Activated T-helper 1 cell treated with anti-CD3 and anti-CD28 coated beads, Interleukin-12 subunit alpha, Interleukin-12 subunit beta, Interleukin-2, Interleukin-4 antibody, amounts not matched to agents 30 ng/mL and 10 ng/mL and 1 ng/mL, durations not matched to agents 14 hours and 24 hours and 36 hours (primary cell): ENCODE measurements at places on chromosomes 12 and 14.
A peak's percentile ranks its signal among the peaks of the same experiment; 100 is the strongest.

DNA sequence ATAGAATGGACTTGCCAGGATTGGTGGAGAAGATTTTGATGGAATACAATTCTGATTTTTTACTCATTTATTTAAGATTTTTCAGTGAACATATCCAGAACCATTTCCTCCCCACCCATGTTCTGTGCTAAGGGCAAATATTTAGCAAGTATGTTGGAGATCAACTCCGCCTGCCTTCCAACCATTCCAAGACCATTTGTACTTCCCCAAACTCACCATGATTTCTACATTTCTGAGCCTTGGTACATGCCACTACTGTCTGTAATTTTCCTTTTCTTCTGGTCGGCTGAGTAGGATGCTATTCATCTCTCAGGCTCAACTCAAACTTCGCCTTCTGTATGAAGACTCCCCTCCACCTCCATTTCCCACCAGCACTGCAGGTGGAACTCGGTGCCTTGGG lies 150.6 kb downstream of the NTF3 start:
- no peak for DNase-seq

DNA sequence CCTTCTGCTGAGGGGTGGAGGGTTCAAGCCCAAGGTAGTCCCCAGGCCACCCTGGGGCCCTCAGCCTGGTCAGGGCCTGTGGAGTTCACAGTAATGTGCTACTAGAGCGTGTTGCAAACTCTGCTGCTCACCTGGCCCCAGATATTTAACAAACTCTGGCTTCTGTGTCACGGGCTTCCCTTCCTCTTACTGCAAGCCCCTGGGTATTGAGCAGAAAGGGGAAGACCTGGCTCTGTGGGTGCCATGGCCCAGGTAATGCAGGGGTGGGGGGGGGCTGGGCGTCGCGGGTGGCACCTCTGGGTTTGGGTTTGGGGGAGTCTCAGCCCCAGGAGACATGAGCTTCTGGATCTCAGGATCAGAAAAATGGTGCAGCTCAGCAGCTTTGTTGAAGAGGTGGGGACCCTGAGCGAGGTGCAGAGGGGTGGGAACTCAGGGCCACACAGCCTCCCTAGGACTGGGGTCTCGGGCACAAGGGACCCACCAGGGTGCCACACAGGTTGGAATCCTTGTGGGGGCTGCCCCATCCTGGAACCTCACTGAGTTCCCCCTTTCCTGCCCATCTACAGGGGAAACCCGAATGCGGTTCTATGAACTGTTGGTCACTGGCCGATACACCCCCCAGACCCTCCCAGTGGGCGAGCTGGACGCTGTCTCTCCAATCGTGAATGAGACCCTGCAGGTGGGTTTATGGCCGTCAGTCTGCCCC lies 4.0 kb downstream of the SETD1B start:
- DNase-seq: no peak

- no peak for DNase-seq
Observed at GRCh38 chr14:32565256-32565655, 236.2 kb downstream of the AKAP6 start.

DNA sequence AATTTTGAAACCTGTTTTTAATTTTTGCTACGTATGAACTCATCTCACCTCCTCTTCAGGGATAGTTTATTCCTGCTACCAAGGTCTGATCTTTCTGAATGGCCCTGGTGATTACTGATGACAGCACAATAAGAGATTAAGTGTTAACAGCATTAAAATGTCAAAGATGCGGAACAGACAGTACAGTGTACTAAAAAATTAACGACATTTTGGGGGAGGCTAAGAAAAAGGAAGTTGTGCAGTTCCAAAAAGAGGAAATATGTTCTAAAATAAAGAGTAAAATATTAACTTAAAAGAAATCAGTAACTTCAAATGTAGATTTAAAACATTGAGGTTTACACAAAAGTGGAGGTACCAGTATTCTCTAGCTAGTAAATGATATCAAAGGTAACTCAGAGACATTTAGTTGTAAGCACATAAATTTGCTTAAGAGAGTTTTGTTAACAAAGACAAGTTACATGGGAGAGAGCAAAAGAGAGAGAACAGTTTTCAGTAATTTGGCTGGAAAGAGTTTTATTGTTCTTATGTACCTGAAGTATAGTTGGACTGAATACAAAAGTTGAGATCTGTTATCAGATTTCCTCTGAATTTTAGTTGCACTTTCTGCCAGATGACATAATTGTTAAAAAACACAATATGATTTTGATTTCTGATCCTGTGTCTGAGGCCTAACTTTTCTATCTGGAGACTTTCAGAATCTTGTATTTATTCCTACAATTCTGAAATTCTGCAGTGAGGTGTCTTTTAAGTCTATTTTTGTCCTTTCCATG lies 4.2 kb upstream of the CLECL1 start:
- no peak for DNase-seq

GRCh38 chr14:68843471-68844209 lies 50.8 kb upstream of the ZFP36L1 start:
- peak; percentile 56 for DNase-seq

DNA sequence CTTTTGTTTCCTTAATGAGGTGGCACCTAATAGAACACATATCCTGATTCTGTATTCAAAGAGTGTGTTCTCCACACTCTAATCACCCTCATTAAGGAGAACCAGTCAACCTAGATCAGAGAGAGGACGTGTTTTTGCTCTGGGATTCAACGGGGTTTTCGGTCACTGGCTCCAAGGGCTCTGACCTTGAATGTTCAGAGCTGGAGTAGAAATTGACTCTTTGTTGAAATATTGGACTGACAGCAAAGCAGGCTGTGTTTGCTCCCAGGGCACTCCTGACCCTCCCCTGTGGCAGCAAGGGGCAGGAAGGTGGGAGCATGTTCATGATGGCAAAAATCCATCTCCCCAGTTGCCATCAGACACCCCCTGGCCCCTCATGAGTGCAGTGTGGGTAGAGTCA lies 1193.0 kb downstream of the AACS start:
- DNase-seq: no peak

- no peak for DNase-seq
Observed at GRCh38 chr12:99859126-99859525, 125.6 kb downstream of the ANKS1B start.

DNA sequence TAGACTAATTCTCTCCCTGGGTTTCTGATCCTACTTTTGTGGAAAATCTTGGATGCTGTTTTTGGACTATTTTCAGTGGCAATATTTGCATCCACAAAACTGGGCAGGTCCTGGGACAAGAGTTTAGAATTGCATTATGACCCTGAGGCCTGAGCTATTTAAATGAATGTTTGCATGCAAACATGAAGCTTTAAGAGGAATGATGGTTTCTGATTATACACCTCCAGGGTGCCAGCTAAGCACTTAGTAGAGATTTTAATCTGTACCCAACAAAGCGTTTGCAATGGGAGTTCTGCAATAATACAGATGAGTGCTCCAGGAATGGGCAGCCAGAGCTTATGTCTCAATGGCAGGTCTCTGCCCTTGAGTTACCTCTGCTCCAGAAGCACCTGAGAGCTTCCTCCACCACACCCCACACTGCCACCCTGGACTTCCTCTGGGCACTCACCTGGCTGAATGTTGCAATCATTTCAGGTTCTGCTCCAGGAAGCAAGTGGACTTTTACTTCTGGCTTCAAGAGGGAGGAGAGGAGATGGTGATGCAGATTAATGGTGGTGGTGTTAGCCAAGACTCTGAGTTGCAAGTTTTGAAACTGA lies 6.0 kb upstream of the SPTLC2 start:
- no peak for DNase-seq

DNA sequence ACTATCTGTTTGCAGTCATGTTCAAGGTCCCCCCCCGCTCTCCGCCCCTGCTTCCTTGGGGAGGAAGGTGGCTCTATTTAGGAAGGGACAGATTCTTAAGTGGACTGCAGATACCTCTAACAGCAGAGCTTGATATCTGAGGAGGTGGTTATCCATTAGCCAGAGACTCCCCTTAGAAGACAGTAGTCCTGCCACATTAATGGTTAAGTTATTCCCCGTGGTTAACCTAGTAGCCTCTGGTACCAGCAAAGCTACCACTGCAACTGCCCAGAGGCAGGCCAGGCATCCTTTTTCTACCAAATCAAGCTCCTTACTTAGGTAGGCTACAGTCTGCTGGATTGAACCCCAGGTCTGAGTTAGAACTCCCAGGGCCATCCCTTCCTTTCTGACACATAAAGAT lies 162.1 kb upstream of the AVPR1A start:
- no peak for DNase-seq

- DNase-seq: no peak
Observed at GRCh38 chr14:25097120-25097519, 47.2 kb upstream of the STXBP6 start.

DNA sequence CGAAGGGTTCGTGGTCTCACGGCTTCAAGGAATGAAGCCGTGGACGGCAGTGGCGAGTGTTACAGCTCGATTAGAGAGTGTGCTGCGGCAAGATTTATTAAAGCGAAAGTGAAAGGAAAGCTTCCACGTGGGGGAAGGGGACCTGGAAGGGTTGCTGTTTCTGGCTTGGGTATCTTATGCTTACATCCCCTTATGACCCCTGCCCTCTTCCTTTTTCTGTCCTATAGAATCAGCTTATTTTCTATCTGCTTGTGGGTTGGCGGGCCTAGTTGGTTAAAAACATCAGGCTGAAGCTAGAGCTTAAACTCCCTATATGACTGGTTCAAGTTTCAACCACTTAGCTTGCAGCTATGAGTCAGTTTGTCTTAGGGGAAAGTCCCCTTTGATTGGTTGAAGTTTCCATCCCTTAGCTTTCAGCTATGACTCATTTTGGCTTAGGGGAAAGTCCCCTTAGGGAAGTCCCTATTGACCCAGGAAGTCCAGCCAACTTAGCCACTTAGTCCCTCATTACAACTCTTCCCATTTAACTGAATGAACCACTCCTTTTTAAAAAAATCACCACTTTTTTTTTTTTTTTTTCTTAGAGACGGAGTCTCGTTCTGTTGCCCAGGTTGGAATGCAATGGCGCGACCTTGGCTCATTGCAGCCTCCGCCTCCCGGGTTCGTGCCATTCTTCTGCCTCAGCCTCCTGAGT lies 1494.7 kb upstream of the TMEM132C start:
- peak; percentile 20 for DNase-seq

- no peak for DNase-seq
Observed at GRCh38 chr12:132600048-132601032, 10.0 kb downstream of the LRCOL1 start.

DNA sequence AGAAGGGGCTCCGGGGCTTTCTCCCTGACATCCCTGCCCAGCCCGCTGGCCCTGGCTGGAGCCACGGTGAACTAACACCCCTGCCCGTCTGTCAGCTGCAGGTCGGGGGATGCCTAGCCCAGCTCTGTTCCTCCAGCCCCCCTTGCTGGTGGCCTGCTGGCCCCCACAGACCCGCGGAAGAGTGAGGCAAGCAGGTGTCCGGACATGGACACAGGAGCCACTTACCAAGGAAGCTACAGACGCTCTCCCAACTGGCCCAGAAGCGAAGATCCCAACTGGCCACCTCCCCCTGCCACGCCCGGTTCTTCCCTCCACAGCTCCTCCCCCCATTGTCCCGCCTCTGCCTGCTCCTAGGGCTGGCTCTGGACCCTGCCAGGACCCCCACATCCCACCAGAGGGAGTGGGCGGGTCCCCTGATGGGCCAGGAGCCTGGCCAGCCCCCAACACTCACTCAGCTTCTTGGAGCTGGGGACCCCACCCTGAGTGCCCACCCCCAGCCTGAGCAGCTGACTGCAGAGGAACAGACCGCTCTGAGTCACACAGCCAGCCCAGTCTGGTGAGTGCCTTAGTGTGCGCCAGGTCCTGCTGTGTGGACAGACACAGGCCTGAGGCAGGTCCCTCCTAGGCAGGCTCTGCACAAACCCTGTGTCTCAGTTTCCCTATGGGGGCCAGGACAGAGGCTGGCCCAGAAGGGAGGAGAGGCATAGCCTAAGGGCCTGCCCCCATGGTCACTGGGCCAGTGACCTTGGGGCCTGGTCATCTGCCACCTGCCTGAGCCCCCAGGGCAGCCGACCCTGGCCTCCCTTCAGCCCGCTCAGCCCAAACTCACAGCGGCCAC lies 7.7 kb downstream of the AHNAK2 start:
- no peak for DNase-seq

DNA sequence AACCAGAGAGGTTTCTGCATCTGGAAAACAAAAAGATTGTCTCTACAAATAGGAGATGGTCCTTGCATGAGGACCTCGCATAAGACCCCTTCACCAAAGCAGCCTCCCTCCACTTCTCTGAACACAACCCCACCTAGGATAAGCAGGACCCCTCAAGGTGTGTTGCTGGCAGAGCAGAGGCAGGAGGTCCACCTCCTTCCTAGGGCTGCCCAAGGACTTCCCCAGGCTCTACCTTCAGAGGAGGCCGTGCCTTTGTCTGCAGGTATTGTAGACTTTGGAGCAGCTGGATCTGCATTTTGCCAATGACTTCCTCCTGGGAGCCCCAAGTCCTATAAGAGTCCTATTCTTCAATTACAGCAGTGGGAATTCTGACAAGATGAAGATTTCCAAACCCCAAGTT lies 67.3 kb upstream of the TSPAN11 start:
- no peak for DNase-seq

DNA sequence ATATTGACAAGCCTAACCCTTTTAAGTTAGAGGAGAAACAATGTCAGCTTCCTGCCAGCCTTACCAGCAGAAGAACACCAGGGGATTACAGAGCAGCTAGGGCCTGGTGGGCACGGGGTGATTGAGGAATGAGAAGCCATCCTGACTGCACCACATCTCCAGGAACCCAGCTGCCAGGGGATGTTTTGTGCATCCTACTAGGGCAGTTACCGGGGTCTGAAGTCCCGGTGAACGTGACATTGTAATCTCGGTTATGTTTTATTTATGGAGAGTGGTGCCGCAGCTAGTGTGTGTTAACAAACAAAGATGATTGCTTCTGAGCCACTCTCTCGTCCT lies 115.9 kb downstream of the BCL11B start:
- no peak for DNase-seq

- no peak for DNase-seq
Observed at GRCh38 chr14:92938235-92938875, 15.4 kb downstream of the CHGA start.

DNA sequence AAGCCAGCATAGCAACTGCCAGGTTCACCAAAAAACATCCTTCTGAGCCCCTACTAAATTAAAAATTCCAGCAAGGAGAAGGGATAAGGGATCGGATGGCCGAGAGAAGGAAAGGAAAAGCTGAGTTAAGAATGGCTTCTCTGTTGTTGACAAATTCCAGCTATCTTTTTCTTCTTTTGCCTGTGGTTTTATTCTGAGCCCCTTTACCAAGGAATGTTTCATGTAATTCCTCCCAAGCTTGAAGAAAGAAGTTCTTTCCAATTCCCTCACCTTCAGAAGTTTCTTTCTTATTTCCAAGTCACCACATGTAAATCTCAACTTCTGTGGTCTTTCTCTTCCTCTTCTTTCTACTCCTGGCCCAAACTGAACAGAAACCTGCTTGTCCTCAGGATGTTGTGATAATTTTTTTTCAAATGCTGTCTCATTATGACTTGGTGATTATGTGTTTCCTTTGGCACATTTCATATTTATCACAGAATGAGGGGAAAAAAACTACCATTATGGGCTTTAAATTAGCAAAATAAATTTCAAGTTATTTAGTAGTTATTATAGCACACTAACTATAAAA lies 40.0 kb downstream of the FGD6 start:
- no peak for DNase-seq

- DNase-seq: no peak
Observed at GRCh38 chr12:65935906-65936901, 111.9 kb downstream of the HMGA2 start.
